Type B pancreatic cell (in vitro differentiated cells): ENCODE measurements at places on chromosomes 1 and 21. TPM values are rescaled to one million over a fixed set of nuclear protein-coding genes. Genes with fewer than 3 reads are reported as not detected.
A peak's percentile ranks its signal among the peaks of the same experiment; 100 is the strongest.

GRCh38 chr1:119472080-119472818 is 34.8 kb upstream of the HSD3B1 start:
- H3K4me1 ChIP-seq: peaks cover 8% of the 10 kb centered on the region
- no peak overlapping the region for H3K27ac ChIP-seq
- DNase-seq: no peak
- peaks cover 13% of the 10 kb centered on the region for H3K27me3 ChIP-seq

DNA sequence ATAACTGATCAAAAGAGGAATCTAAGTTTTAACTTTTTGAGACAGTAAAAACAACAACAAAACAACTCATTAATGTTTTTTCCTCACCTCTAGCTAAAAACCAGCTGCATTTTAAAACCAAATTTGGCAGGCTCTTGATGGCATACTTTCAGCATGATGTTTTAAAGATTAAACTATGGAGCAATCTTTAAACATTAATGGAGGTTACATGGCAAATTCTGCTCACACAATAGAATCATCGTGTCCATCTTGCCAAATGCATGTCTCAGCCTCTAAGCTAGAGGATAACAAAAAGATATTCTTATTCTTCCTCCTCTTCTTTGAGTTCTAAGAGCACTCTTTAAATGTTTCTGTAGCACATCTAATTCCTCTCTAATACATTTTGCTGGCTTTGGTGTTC is 579.8 kb upstream of the PKN2 start:
- H3K27ac ChIP-seq: no peak overlapping the region
- no peaks in the 10 kb centered on the region for H3K36me3 ChIP-seq
- no peak for DNase-seq
- no peaks in the 10 kb centered on the region for H3K27me3 ChIP-seq
- no peaks in the 10 kb centered on the region for H3K4me1 ChIP-seq

- H3K4me3 ChIP-seq: no peak overlapping the region
- no peaks in the 10 kb centered on the region for H3K27me3 ChIP-seq
- H3K4me1 ChIP-seq: peaks cover 6% of the 10 kb centered on the region
Measured at GRCh38 chr1:40769815-40770214, 13.8 kb upstream of the KCNQ4 start.

- DNase-seq: no peak
- no peaks in the 10 kb centered on the region for H3K27me3 ChIP-seq
- no peaks in the 10 kb centered on the region for H3K4me1 ChIP-seq
Measured at GRCh38 chr1:102776071-102776470, 332.3 kb downstream of the COL11A1 start.

The CDK11B gene
- 21.8 and 26.5 TPM in 2 replicates for total RNA-seq

The GPATCH3 gene
- total RNA-seq: 19.2 and 23.7 TPM in 2 replicates

The UBE2U gene
- not detected in 2 replicates for total RNA-seq

The NTNG1 gene
- total RNA-seq: 8.0 and 19.7 TPM in 2 replicates

The ADORA1 gene
- total RNA-seq: 0.40 and 2.7 TPM in 2 replicates

The SPATA46 gene
- not detected in 2 replicates for total RNA-seq

GRCh38 chr21:37130971-37131370 is 57.9 kb downstream of the TTC3 start:
- no peak overlapping the region for H3K4me3 ChIP-seq
- no peaks in the 10 kb centered on the region for H3K4me1 ChIP-seq
- peaks cover 59% of the 10 kb centered on the region for H3K36me3 ChIP-seq
- no peak for DNase-seq
- H3K27ac ChIP-seq: no peak overlapping the region
- H3K27me3 ChIP-seq: no peaks in the 10 kb centered on the region

DNA sequence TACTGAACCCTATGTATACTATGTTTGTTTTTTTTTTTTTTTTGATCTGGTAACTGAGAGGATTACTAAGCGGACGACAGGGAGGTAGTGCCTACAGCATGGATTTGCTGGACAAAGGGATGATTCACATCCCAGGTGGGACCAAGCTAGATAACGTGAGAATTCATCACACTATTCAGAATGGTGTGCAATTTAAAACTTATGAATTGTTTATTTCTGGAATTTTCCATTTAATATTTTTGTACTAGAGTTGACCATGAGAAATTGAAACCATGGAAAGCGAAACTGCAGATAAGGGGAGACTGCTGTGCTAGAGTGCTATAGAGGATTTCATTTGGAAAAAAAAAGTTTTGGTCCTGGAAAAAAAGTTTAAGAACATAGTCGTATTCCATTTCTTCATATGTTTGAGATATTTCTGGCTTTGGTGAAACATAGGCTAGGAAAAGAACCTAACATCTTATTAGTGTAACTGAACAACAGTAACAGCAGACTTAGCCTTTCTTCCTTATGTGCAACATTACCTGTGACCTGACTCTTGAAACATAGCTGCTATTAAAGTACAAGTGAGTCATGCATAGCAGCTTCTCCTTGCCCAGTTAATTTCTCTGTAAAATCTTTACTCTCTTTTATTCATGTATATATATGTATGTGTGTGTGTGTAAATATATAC is 202.5 kb downstream of the FGGY start:
- no peak overlapping the region for H3K4me3 ChIP-seq
- no peaks in the 10 kb centered on the region for H3K36me3 ChIP-seq
- H3K4me1 ChIP-seq: peaks cover 30% of the 10 kb centered on the region
- no peak for DNase-seq
- no peaks in the 10 kb centered on the region for H3K27me3 ChIP-seq

- no peak for DNase-seq
- no peak overlapping the region for H3K27ac ChIP-seq
- no peaks in the 10 kb centered on the region for H3K4me1 ChIP-seq
- no peak overlapping the region for H3K4me3 ChIP-seq
- H3K36me3 ChIP-seq: no peaks in the 10 kb centered on the region
Measured at GRCh38 chr1:217253351-217253750, 377.5 kb downstream of the GPATCH2 start.

- no peak for DNase-seq
- no peaks in the 10 kb centered on the region for H3K4me1 ChIP-seq
- H3K27ac ChIP-seq: no peak overlapping the region
- peaks cover 30% of the 10 kb centered on the region for H3K36me3 ChIP-seq
- no peaks in the 10 kb centered on the region for H3K27me3 ChIP-seq
Measured at GRCh38 chr1:212782422-212783154, 9.0 kb downstream of the NSL1 start.

GRCh38 chr1:36463803-36464604 is at the start of gene MRPS15:
Gene MRPS15, minus strand, starts transcription at chr1:36464384. Its CDS starts 109 bp downstream, at chr1:36464275.
- H3K36me3 ChIP-seq: peaks cover 10% of the 10 kb centered on the region
- no peaks in the 10 kb centered on the region for H3K27me3 ChIP-seq
- peaks cover 17% of the 10 kb centered on the region for H3K4me1 ChIP-seq
- peak; percentile 95 for DNase-seq
- H3K4me3 ChIP-seq: peak within 1 kb of the TSS; percentile 99

The BSND gene
- total RNA-seq: 0.05 TPM in 1 of 2 replicates, not detected in the other

The SYPL2 gene
- 0.33 and 0.58 TPM in 2 replicates for total RNA-seq

- no peak overlapping the region for H3K4me3 ChIP-seq
- no peaks in the 10 kb centered on the region for H3K36me3 ChIP-seq
- DNase-seq: peak; percentile 53
- no peaks in the 10 kb centered on the region for H3K4me1 ChIP-seq
- no peak overlapping the region for H3K27ac ChIP-seq
Measured at GRCh38 chr1:11528611-11529261, 49.8 kb downstream of the DISP3 start.

DNA sequence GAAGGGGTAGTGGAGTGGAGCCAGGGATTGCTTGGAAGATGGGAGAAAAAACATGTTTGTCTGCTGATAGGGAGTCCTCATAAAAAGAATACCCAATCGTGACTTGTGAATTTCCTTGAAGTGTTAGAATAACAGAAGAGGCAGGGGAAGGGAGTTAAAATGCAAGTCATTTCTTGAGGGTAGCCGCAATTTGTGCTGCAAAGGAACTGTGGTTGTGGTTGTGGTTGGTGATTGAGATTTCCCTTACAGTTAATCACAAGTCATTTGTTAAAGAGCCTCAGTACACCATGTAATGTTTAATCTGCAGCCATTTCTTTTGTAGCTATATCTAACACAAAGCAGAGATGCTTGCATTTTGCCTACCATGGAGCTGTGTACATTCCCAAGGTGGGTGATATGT is 38.5 kb upstream of the EGLN1 start:
- H3K27ac ChIP-seq: no peak overlapping the region
- H3K36me3 ChIP-seq: no peaks in the 10 kb centered on the region
- H3K4me1 ChIP-seq: no peaks in the 10 kb centered on the region
- H3K27me3 ChIP-seq: peaks cover 14% of the 10 kb centered on the region

The RAB25 gene
- total RNA-seq: 97.9 and 294 TPM in 2 replicates
